Activated CD4-positive, alpha-beta T cell treated with anti-CD3 and anti-CD28 coated beads, Interleukin-2, amount 50 U/mL, for 48 hours (primary cell): ENCODE measurements at places on chromosomes 3 and 15.
A peak's percentile ranks its signal among the peaks of the same experiment; 100 is the strongest.

DNA sequence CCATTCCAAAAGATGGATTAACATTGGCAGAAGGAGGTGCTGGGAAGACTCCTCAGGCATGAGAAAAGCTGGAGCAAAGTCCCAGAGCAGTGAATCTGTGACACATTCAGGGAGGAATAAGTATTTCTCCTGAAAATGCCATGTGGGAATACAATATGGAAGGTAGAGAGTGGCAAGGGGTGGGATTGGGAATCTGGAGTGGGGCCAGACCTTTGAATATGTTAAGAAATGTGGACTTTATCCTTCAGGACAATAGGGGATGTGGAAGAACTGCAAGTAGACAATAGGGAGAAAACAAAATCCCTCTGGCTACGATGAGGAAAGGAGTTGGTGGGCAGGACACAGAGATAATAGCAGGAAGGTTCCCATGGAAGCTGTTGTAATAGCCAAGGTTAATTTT is 305.6 kb upstream of the TGFBR2 start:
- no peak for DNase-seq

DNA sequence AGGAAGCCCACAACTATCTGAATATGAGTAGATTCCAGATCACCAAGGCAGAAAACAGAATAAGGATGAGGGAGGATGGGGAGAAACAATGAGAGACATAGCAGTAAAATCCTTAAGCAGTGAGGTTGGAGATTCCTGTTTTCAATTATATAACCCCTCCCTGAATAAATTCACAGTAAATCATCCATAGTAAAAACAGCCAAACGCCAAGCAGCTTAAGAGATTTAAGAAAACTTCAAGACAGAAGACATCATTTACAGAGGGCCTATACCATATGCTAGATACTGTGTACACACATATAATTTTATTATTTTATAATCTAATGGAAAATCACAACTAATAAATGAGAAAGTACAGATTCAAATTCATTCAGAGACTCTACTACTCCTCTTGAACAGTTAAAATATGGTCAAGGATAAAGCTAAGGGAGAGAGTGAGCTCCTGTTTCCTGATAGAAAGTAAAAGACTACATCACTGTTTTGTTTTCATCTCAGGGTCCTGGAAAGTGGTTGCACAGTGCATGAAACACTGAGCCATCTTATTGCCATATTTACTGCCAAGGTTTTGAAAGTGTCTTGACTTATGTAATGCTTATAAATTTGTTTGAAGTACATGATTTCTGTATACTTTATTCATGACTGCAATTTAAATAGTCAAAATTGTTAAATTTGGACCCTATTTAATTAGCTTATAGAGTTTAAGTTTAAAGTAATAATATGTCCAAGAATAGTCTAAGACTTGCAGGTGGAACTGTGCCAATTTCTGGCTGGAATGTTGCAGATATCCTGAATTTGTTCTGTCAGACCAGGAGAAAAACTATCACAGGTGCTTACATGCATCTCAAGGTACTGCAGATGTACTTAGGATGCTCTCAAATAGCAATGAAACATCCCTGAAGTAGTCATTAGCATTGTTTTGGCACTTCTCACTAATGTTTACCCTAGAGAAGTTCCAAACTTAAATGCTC is 141.4 kb downstream of the TBL1XR1 start:
- no peak for DNase-seq

DNA sequence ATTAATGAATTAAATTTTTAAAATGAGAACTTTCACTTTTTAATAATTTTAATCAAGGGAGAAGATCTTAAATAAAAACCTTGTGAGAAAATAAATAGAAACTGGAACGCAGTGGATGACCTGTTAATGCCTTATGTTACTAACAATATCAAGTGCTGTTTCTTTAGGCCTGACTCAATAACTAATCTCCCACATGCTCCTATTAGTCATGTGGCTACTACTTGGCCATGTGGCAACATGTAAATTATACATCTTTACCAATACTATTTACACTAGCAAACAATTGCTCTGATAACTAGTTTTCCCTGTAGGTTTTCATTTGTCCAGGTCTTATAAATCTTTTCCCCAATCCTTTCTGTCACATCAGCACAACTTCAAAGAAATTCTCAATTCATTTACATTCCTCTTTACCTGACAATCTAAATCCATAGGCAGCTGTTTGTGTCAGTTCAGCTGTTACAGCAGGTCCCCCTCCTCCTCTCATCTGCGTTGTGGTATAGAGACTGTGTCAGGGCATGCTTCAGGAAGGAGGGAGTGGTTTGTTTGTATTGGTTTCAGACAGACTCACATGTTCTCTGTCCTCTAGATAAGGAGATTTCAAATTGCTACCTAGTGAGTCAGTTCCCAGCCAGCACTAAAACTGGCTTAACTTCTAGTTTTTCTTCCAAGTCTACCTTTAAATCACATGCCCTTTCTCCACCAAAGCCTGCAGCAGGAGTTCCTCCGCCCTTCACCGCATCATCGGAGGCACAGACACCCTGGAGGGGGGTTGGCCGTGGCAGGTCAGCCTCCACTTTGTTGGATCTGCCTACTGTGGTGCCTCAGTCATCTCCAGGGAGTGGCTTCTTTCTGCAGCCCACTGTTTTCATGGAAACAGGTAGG is 11.3 kb upstream of the C3orf52 start:
- DNase-seq = peak; percentile 18

GRCh38 chr3:181318321-181318720 is 328.8 kb upstream of the DNAJC19 start:
- DNase-seq = no peak
